Activated gamma-delta T cell (primary cell): ENCODE measurements at places on chromosomes 12 and 14.

DNA sequence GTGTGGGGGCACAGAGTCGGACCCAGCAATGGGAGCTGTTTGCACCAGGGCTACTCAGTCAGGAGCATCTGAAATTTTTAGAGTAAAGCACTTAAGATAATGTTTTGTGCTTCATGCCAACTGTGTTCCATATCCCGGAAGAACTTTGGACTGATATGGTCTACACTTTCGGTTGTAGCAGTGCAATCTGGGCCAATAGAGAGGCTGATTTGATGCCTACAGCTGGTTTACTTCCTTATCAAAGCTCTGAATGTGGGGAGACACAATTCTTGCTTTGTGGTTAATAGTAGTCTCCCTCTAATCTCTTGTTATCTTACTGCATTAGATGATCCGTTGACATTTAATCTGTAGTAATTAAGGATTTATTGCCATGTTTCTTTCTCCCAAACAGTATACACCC, 7.8 kb upstream of the VDR start:
- no peak for DNase-seq

GRCh38 chr12:94039914-94040313, 108.5 kb upstream of the PLXNC1 start:
- no peak for DNase-seq

GRCh38 chr14:30756594-30756993, 117.8 kb upstream of the COCH start:
- DNase-seq: no peak

DNA sequence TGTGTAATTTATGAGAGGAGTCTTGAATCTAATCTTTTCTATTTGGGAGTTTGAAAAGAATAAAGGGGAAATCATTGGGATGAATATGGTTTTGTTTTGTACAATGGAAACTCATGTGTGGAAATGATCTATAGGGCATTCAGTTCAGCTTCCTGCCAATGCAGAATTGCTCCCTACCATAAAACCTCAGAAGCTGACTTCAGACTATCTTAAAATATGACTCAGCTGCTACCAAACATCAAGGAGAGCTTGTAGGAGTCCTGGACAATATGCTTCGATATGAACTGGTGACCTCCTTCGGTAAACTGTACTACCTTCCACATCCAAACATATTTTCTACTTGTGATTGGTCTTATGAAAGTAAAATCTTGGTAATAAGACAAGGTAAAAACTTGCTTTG, 160.6 kb downstream of the CAPZA3 start:
- no peak for DNase-seq

DNA sequence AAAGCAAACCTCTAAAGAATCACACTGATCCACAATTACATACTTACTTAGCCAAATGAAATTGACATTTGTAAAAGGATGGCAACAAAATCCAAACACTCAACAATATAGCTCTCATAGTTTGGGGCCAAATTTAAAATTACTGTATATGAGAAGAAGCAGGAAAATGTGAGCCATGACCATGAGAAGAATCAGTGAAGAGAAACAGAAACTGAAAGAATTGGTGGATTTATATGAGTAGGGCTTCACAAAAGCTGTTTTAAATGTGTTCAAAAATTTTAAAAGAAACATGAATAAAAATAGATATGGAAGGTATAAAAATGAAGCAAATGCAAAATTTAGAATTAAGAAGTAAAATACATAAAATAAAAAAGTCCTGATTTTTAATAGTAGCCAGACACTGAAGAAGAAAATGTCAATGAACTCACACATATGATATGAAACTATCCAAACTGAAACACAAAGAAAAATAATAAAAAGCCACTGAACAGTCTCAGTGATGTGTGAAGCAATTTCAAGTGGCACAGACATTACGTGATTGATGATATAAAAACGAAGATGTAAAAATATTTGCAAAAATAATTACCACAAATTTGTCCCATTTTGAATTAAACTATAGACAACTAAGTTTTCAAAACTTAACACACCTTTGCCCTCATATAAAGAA, 87.9 kb upstream of the MDGA2 start:
- DNase-seq: no peak

GRCh38 chr12:6062757-6063735, 61.4 kb downstream of the VWF start:
- DNase-seq: no peak

- DNase-seq: no peak
Measured at GRCh38 chr12:22494319-22494718, 50.0 kb downstream of the C2CD5 start.

DNA sequence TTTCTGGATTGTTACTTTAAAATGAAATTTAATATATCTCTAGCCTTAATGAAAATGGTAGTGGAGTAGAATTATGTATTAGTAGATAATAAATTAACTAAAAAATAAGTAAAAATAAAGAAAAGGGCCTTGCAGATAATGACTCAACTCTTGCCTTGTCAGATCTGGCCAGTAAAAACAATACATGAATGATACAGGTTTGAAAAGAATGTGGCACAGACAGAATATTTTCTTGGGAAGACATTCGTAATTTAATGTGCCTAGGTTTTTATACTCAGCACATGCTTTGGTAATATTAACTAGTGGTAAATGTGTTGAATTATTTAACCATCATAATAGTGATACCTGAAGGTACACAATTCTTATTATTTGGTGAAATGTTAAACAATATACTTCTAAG, 28.3 kb downstream of the ATF7IP start:
- DNase-seq: no peak

GRCh38 chr14:99991331-99991730, 73.9 kb upstream of the EVL start:
- no peak for DNase-seq
